ENCODE measurements at places on chromosomes 2 and 18. TPM values are rescaled to one million over a fixed set of nuclear protein-coding genes. Genes with fewer than 3 reads are reported as not detected.
A peak's percentile ranks its signal among the peaks of the same experiment; 100 is the strongest.

DNA sequence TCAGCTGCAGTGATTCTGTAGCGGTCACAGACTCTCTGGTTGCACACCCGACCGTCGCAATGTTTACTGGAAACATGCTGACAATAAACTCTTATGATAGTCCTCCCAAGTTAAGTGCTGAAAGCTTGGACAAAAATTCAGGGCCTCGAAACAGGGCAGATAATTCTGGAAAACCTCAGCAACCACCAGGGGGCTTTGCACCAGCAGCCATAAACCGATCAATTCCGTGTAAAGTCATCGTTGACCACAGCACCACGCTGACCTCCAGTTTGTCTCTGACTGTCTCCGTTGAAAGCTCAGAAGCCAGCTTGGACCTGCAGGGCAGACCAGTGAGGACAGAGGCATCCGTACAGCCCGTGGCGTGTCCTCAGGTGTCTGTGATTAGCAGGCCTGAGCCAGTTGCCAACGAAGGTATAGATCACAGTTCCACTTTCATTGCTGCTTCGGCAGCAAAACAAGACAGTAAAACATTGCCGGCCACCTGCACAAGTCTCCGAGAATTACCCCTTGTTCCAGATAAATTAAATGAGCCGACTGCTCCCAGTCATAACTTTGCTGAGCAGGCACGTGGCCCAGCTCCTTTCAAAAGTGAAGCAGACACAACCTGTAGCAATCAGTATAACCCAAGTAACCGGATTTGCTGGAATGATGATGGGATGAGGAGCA is 166.1 kb downstream of the ASXL3 start:
- H3K27ac ChIP-seq = no peak overlapping the region
- H3K4me1 ChIP-seq = no peaks in the 10 kb centered on the region
- no peaks in the 10 kb centered on the region for H3K36me3 ChIP-seq

NPPC gene
- total RNA-seq = not detected

GRCh38 chr2:36912695-36913094 is 53.6 kb downstream of the STRN start:
- H3K36me3 ChIP-seq = peaks cover 2% of the 10 kb centered on the region
- H3K27me3 ChIP-seq = no peaks in the 10 kb centered on the region

DNA sequence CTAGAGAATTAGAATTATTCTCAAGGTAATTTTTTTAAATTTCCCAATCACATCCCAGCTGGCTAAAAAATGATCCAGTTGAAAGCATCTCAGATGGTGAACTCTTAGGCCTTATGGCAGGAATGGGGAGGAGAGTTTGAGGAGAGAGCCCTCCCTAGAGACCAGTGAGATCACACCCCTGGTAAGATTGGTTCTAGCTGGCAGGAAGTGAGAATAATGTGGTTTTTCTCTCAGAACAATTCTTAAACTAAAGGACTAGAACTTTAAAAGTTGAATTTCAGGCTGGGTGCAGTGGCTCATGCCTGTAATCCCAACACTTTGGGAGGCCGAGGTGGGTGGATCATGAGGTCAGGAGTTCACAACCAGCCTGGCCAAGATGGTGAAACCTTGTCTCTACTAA is 120.2 kb downstream of the MYO3B start:
- no peaks in the 10 kb centered on the region for H3K36me3 ChIP-seq
- no peak for DNase-seq
- H3K4me3 ChIP-seq = no peak overlapping the region
- H3K27me3 ChIP-seq = peaks cover 19% of the 10 kb centered on the region

GRCh38 chr18:63206433-63207142 is 113.0 kb downstream of the BCL2 start:
- H3K27ac ChIP-seq = peak overlapping the region; percentile 91
- no peaks in the 10 kb centered on the region for H3K27me3 ChIP-seq

GRCh38 chr2:133266041-133266925 is 302.0 kb downstream of the NCKAP5 start:
- H3K4me3 ChIP-seq = no peak overlapping the region
- no peak for DNase-seq
- no peaks in the 10 kb centered on the region for H3K36me3 ChIP-seq
- peaks cover 13% of the 10 kb centered on the region for H3K27me3 ChIP-seq
- H3K4me1 ChIP-seq = no peaks in the 10 kb centered on the region

FRZB gene
- not detected for total RNA-seq

CRYBA2 gene
- not detected for total RNA-seq

GRCh38 chr18:22056950-22057349 is 112.4 kb upstream of the GATA6 start:
- H3K27me3 ChIP-seq = no peaks in the 10 kb centered on the region
- no peak for DNase-seq
- H3K27ac ChIP-seq = no peak overlapping the region
- no peaks in the 10 kb centered on the region for H3K36me3 ChIP-seq
- no peak overlapping the region for H3K4me3 ChIP-seq

- no peak overlapping the region for H3K27ac ChIP-seq
- no peaks in the 10 kb centered on the region for H3K36me3 ChIP-seq
- H3K4me1 ChIP-seq = no peaks in the 10 kb centered on the region
- H3K27me3 ChIP-seq = no peaks in the 10 kb centered on the region
Observed at GRCh38 chr18:65326805-65327204, 424.0 kb upstream of the CDH7 start.

DNA sequence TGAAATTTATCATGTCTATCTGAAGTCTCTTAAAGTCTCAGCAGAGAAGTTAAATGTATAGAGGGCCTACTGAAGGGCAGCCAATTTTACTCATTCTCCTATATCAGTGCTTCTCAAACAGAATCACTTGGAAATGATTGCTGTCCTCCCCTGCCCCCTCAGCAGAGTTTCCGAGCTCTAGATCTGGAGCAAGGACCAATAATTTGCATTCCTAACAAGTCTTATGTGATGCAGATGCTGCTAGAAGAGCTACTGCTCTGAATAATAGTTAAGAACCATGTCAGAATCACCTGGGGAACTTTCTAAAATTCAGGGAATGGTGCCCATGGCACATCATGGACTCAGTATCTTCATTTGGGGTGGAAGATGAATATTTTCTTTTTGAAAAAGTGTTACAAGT is 105.6 kb upstream of the EPHA4 start:
- no peak for DNase-seq
- H3K4me1 ChIP-seq = no peaks in the 10 kb centered on the region
- no peak overlapping the region for H3K4me3 ChIP-seq
- H3K27ac ChIP-seq = no peak overlapping the region
- H3K36me3 ChIP-seq = no peaks in the 10 kb centered on the region

PRSS56 gene
- total RNA-seq = not detected

GRCh38 chr18:12257996-12258718 is 4.0 kb downstream of the CIDEA start:
- DNase-seq = no peak
- no peak overlapping the region for H3K27ac ChIP-seq
- no peak overlapping the region for H3K4me3 ChIP-seq

DNA sequence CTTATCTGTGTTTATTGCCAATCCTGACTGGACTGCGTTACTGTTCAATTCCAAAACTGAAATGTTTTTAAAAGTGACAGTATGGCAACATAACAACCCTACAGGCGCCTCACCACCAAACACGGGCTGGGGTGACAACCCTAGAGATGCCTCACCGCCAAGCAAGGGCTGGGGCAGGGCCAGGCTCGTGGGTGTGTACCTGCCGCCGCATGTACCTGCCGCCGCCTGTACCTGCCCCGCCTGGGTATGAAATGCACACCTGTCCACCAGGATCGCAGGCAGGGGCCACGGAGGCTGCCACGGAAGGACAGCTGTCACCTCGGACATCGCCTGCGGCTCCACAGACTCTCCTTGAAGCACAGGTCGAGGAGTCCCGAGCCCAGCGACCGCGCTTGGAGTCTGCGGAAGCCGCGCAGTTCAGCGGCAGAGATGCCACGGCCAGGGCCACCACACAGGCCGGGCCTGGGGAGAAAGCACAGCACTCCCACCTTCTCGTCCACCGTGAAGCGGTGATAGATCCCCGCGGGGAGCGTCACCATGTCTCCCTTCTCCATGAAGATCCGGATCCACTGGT is 18.9 kb downstream of the ADI1 start:
- DNase-seq = no peak
- H3K27ac ChIP-seq = no peak overlapping the region
- H3K4me3 ChIP-seq = no peak overlapping the region
- H3K27me3 ChIP-seq = no peaks in the 10 kb centered on the region
- no peaks in the 10 kb centered on the region for H3K4me1 ChIP-seq

BOLA3 gene
- total RNA-seq = 69.5 TPM

- no peak overlapping the region for H3K4me3 ChIP-seq
- H3K27ac ChIP-seq = no peak overlapping the region
- DNase-seq = no peak
- no peaks in the 10 kb centered on the region for H3K4me1 ChIP-seq
- H3K36me3 ChIP-seq = no peaks in the 10 kb centered on the region
Observed at GRCh38 chr2:67318031-67318430, 79.1 kb upstream of the ETAA1 start.

DNA sequence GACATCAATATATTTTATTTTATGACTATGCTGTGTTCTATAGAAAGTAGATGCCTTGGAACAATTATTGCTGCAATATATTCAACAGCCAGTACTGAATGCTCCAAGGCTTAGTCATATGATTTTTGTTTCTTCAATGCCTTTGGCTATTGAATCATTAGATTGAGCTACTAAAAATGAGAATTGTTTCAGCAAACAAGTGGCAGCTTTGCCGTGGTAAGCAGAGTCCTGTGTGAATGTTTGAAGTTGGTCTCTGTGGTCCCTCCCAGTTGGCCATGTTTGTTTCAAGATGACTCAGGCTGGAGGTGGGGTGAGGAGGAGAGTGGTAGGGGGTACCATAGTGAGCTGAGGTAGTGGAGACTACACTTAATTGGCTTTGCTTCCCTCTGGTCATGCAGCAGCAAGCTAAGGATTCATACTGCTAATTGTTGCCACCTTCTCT is 198.6 kb upstream of the EPAS1 start:
- DNase-seq = peak; percentile 75
- H3K27me3 ChIP-seq = no peaks in the 10 kb centered on the region
- H3K4me1 ChIP-seq = peaks cover 41% of the 10 kb centered on the region

GRCh38 chr18:3590096-3590630 is 140.2 kb downstream of the TGIF1 start:
- no peaks in the 10 kb centered on the region for H3K27me3 ChIP-seq
- peaks cover 39% of the 10 kb centered on the region for H3K4me1 ChIP-seq
- no peaks in the 10 kb centered on the region for H3K36me3 ChIP-seq
- H3K4me3 ChIP-seq = no peak overlapping the region
- no peak for DNase-seq
- H3K27ac ChIP-seq = no peak overlapping the region

DNA sequence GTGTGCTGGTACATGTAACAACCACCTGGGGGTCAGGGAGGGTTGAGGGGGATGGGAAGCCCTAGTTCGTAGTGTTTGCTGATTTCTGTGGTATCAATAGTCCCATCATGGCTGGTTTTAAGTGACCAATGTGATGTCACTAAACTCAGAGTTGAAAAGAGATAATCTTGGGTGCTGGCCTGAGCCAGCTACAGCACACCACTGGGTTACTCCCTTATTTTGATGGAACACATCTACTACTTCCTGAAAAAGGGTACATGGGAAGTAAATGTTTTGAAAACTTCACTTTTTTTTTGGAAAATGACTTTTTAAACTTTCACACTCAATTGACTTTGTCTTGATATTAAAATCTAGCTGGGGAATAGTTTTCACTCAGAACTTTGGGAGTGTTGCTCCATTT is 87.0 kb upstream of the CXCR4 start:
- no peak for DNase-seq
- peaks cover 2% of the 10 kb centered on the region for H3K27me3 ChIP-seq
- no peak overlapping the region for H3K27ac ChIP-seq
- H3K4me1 ChIP-seq = peaks cover 6% of the 10 kb centered on the region

ALPI gene
- not detected for total RNA-seq
